Skin of body (tissue), 3 donors: ENCODE measurements at places on chromosomes 11 and 22. TPM values are rescaled to one million over a fixed set of nuclear protein-coding genes. Genes with fewer than 3 reads are reported as not detected.

DNA sequence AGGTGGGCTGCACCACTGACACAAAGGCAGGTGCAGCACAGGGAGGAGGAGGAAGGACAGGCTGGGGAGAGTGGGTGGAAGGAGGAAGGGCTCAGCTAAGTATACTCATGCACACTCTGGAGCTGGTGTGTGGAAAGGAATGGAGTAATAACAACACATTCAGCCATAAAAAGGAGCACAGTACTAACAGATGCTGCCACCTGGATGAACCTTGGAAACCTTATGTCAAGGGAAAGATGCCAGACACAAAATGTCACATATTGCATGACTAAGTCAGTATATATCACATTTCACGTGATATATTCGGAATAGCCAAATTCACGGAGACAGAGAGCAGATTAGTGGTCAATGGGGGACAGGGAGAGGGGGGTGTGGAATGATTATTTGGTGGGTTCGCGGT, 389.6 kb upstream of the SYN3 start:
- no peak for DNase-seq

Gene PANX2
- 0.30 TPM for total RNA-seq

GRCh38 chr22:35663371-35663770, 15.1 kb downstream of the APOL6 start:
- no peak for DNase-seq

- DNase-seq = no peak
These were observed 53.0 kb upstream of the RDX start for GRCh38 chr11:110349138-110349996.

DNA sequence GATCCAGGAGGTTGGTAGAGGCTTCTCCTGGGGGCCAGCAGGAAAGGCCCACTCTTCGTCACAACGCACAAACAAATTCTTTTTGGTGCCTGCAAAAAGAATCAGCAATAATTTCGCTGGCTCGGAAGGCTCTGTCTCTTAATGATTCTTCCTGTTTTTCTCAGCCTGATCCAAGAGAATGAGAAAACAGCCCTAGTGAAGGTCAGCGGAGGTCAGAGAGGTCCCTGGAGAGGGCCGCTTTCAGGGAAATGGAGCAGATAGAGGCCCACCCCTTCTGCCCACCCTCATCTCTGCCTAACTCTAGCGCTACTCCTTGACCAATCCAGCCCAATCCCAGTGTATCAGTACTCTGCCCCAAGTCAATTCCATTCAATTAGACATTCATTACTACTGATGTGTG, 19.2 kb downstream of the LRRC55 start:
- no peak for DNase-seq

Gene P2RX3
- 0.30 TPM for total RNA-seq

GRCh38 chr11:71437879-71438278, 10.3 kb downstream of the DHCR7 start:
- DNase-seq = no peak

DNA sequence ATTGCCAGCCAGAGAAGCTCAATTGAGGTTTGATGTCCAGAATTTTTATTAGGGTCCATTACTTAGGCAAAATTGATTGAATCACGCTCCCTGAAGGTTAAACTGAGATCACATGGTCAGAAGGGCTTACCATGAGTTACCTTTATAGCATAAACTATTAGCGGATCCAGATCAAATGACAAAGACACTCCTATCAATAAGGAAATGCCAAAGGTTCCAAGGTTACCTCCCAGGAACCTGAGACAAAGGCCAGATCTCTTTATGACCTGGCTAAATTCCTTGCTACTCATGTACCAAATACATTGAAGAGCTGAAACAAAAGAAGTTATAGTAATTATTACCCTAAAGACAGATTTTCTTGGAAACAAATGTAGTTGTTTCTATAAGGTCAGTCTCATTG, 27.8 kb upstream of the ANO5 start:
- DNase-seq = no peak

Gene LRFN4
- total RNA-seq = 5.5 TPM

Gene CREBZF
- total RNA-seq = 64.6 TPM

Gene MMP11
- total RNA-seq = 4.9 TPM

DNA sequence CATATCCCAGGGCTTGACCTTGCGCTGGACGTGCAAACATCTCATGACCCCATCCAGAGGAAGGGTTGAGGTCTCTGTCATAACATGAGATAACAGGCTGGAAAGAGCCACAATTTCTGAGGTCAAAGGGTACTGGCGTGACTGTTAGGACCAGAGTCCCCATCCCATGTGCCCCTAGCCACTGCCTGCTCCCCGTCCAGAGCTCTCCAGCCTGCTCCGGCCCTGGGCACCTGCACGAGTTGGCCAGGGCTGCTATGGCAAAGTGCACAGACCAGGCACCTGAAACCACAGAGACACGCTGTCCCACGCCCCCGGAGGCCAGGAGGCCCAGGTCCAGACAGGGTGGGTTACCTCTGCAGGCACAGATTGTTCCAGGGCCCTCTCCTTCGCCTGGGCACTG, 58.9 kb downstream of the SHANK2 start:
- no peak for DNase-seq

Gene PICK1
- total RNA-seq = 15.4 TPM

Gene TSPAN18
- 17.0 TPM for total RNA-seq

- no peak for DNase-seq
These were observed 32.5 kb downstream of the PDE3B start for GRCh38 chr11:14676068-14676467.

- DNase-seq = no peak
These were observed 83.1 kb downstream of the PARVA start for GRCh38 chr11:12460466-12460865.

DNA sequence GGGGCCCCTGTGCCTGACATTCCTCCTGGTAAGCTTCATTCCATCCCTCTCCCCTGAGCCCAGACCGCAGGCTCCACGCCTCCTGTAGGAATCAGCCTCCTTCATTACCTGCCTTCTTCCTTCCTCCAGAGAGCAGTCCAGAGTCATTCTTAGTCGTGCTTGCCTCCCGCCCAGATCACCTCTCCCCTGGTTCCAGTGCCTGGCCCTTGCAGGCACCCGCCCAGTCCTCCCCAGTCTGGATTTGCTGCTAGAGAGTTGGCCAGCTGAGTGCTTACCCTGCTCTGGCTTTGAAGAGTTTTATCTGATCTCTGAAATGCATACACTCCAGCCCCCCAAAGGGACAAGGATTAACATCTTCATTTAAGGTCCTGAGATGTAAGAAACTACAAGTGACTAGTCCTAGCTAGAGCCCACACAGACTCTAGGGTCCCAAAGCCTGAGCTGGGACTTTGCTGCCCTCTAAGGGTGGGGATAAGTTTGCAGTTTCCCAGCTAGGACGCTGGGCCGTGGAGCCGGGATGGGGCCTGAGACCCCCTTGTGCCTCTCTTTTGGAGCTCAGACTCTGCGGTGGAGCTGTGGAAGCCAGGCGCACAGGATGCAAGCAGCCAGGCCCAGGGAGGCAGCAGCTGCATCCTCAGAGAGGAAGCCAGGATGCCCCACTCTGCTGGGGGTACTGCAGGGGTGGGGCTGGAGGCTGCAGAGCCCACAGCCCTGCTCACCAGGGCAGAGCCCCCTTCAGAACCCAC, 1.6 kb downstream of the NR1H3 start:
- DNase-seq = no peak

GRCh38 chr22:29065468-29066190, 4.0 kb upstream of the C22orf31 start:
- DNase-seq = no peak

- peak; percentile 73 for DNase-seq
These were observed 65.9 kb downstream of the C11orf58 start for GRCh38 chr11:16804104-16804947.

- no peak for DNase-seq
These were observed 137.1 kb downstream of the ADAMTS15 start for GRCh38 chr11:130585545-130585944.

DNA sequence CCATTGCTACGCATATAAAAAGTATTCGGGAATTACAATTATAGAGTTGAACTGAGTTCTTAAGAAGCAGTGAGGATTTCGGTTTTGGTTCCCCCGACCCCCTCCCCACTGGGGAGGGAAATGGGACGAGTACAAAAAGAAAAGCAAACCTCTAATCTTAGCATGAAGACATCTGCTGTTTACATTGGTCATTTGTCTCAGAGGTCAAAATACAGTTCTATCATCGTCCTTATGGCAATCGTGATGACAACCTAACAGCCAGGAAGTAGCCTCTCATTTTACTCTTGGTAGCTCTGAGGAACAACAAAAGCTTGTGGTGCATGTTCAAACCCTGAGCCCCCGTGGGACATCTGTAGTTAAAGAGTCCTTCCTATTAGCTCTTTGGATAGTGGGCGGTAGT, 3.2 kb upstream of the PRSS23 start:
- no peak for DNase-seq

Gene PPM1F
- 21.2 TPM for total RNA-seq

Gene ANO3
- total RNA-seq = 0.30 TPM

DNA sequence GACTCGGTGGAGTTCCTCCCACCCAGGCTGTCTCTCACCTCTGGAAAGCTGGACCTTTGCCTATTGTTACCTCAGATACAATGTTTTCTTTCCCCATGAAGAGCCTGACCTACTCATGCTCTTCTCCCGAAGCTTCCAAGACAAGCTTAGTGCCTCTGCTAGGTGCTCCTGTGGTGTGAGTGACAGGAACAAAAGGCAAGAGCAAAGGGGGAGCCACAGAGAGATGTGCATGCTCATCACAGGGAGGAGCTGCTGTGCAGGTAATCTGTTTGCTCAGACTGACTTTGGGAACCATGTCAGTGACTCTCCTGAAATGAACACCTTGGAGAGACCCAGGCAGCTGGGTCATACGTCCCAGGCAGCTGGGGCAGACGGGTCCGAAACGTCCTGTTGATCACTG, 53.6 kb upstream of the VSTM5 start:
- no peak for DNase-seq

DNA sequence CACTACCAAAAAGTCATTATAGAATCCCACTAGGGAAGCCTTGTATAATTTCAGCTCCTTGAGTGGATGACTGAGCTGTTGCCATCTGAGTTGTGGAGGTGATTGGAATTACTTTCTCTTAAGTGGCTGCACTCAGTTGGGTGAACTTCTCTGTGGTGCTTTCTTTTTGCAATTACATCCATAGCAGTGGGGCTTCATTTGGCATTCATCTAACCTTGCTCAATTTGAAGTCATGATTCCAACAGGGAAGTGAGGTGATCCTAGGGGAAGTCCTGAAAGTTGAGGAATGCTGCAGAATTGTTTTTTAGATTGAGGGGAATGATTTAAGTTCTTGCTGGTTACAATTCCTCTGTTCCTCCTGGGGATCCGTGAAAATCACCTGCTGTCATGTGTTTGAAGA, 39.6 kb downstream of the ARHGAP42 start:
- no peak for DNase-seq

Gene ZNF215
- total RNA-seq = 1.6 TPM

Gene HOATZ
- total RNA-seq = not detected

- no peak for DNase-seq
These were observed 17.2 kb upstream of the SMCO4 start for GRCh38 chr11:93560199-93560932.

GRCh38 chr22:37007651-37008050, 11.6 kb downstream of the TST start:
- no peak for DNase-seq

Gene TRIM49
- not detected for total RNA-seq

- DNase-seq = no peak
These were observed 25.6 kb upstream of the CD5 start for GRCh38 chr11:61076506-61077304.

Gene OR52N4
- not detected for total RNA-seq

GRCh38 chr11:15171956-15172355, 57.2 kb downstream of the INSC start:
- DNase-seq = no peak

- DNase-seq = no peak
These were observed 20.7 kb downstream of the SPATA19 start for GRCh38 chr11:133824593-133824992.

Gene CBLIF
- total RNA-seq = not detected

DNA sequence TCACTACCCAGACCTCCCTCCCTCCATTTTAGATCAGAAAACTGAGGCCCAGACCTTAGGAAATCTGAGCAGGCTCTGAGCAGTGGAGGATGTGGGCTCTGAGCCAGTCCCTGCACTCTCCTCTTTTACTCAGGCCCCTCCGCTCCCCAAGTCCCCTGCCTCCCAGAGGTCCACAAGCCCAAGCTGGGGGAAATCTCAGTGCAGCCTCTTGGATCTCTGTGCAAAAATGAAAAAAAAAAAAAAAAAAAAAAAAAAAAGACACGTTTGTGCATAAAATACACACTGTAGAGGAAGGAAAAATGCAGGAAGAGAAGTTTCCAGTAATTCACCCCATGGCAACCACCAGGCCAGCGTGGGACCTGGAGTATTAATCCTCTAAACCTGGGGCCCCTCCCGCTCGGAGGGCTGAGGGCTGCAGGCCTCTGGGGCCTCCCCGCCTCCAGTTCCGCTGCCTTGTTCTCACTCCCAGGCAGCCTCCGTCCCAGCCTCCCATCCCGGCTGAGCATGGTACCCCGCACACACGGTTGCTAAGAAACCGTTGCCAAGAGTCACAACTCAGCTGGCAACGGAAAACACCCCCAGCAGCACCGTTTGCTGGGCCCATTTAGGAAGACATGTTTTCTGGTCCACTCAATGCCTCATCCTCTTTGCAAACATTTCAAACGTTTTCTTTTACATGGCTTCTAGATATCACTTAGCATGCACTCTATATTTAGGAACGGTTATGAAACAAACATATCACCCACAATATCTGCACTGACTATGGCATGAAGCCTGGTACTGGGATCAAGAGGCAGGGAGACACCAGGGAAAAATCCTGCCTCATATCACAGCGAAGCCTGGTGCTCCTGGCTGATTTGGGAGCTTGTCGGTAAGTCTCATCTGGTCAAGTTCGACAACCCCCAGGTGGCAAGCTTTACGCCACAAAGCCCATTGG, 227.5 kb downstream of the CTTN start:
- DNase-seq = peak; percentile 30

Gene RBMXL2
- total RNA-seq = not detected

Gene PDE3B
- 16.1 TPM for total RNA-seq

DNA sequence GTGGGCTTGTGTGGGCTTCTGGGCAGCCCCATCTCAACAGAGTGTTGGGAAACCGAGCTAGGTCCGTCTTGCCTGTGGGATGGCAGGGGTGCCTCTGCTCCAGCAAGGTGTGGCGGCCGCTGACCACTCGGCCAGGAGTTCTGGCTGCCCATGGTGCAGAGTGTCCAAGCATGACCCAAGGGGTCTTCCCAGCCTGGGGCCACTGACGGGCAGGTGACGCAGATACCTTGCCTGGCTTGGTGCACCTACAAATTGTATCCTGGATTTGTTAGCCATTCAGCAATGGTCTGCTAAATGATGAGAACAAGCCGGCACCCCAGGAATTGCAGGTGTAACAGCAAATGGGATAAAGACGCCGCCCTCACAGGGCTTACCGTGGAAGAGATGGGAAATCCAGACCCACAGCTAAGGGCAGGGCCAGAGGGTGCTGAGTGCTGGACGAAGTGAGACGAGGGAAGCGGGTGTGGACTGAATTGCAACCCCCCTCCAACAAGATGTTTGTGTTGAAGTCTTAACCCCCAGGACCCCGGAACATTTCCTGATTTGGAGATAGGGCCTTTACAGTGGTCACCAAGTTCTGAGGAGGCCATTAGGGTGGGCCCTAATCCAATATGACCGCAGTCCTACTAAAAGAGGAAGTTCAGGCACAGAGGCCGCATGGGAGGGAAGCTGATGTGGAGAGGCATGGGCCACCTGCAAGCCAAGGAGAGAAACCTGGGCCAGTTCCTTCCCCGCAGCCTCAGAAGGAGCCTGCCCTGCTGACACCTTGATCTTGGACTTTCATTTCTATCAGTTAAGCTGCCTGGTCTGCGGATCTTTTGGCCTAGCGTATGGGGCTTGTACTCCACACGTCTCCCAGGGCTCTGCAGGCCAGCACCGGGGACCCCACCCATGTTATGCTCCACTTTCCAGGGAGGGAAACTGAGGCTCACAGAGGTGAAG, 45.2 kb upstream of the LINC01488 start:
- DNase-seq = no peak
